Activated CD8-positive, alpha-beta memory T cell treated with anti-CD3 and anti-CD28 coated beads for 1 hour (primary cell): ENCODE measurements at places on chromosomes 7 and 10.

DNA sequence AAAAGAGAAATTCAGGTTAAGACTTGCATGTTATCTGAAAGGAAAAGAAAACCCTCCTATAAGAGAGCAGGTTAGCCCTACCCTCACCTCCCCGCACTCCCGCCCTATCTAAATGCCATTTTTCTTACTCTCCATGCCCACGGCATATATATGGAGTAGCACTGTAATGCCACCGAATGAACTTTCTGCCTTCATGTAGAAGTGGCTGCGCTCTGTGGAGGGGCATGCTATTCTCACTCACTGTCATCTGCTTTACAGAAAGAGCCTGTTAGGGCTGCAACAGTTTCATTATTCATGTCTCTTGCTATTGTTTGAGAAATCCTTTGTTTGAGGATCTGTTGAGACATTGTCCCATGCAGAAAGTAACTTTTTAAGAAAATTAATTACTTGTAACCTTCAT is 1190.6 kb downstream of the SORCS1 start:
- no peak for DNase-seq

DNA sequence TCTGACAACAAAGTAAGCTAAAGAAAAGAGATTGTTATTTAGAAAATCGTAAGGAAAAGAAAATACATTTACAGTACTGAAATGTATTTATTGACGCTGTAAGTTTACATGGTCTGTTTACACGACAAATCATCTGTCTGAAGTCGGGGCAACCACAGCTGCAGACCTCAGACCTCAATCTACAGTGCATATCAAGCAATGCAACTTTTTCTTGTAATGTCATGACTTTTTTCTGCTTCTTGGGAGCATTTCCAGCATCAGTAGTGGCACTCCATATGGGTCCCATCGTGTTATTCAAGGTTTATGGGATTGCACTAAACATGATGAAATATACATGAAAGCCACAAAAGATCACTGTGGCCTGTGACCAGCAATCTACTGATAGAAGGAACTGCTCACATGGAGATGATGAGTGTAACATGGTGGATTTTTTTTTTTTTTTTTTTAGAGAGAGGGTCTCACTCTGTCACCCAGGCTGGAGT is 77.1 kb downstream of the MTPN start:
- no peak for DNase-seq

DNA sequence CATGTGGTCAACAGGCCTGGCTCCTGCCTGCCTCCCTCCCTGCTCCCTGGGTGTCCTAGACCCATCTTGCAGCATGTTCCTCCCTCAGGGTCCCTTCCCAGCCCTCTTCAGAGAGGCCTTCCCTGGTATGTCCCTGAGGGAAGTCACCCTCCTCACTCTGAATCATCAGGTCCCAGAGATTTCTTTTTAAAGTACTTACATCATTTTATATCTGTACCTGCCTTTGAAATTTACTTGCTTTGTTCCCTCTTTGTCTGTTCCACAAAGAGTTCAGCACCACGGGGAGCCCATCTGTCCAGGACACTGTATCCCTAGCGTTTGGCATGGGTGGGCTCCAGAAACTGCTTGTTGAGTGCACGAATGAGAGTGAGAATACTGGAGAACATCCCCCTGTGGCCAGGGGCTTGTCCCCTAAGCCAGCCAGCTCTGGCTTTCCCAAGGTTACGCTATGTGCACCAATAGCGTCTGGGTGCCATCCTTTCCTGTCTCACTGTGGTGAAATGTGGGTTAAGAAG is 50.6 kb upstream of the IGFBP3 start:
- DNase-seq = no peak

DNA sequence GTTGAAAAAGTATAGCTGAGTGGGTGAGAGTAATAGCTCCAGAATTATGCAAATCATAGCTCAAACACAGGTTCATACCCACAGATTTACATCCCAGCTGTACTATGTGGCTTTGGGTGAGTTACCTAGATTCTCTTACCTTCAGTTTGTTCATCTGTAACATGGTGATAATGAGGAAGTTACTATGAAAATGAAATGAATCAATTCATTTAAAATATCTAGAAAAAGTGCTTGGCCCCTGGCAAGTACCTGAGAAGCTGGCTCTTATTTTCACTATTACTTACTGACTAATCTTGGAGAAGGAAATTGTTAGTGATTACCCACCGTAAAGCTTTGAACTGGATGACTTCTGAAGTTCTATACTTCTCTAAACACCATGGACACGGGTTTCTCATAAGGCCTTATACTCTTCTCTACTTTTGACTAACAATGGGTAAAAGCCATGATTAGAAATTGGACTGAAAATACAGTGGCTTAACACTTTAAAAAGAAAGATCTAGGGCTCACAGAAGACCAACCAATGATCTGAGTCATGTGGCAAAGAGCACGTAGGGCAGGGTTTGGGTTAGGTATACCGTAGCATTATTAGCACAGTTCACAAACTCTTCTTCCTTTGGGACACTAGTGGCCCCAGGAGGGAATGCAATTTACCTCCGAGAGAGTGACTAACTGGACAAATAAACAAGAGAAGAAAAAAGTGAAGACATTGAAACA is 149.2 kb downstream of the PLPP4 start:
- DNase-seq = no peak

DNA sequence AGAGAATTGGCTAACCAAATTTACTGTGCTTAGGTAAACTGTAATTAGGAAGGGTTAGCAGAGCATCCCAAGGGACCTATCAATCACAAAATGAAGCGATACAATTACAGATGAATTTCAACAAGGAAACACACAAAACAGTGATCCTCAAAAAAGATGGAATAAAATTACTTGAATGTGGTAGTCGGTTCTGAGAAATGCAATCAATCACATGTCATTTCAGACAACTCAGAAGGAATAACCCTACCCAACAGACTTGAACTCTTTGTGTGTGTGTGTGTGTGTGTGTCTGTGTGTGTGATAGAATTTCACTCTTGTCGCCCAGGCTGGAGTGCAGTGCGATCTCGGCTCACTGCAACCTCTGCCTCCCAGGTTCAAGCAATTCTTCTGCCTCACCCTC is 43.5 kb downstream of the ST8SIA6 start:
- DNase-seq = no peak

DNA sequence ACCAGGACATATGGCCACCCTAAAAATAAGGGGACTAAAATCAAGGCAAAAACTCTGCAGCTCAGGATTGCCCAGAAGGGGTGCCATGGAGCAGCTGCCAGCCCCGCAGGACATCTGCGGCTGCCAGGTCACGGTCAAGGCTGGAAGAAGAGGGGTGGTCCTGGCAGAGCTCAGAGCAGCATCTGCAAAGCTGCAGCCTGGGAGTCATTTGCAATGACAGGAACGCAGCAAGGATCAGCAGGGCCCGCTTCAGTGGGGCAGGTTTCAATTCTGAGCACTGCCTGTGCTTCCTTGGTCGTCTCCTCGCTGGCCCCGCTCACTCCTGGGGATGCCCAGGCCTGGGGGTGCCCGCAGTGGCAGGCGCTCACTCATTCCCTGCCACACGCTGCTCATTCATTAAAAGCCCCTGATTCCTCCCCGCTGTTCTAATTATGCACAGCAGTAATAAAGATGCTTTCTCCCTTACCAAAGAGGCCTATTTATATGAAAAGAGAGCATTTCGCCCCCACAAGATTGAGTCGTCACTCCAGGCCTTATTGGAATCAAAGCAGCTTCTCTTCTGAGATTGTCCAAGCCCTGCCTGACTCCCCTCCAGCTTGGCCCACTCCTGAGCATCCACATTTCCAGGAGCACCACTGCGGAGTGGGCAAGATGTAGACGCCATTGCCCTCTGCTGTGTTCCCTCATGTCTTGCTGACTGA is 4.6 kb downstream of the HSPA12A start:
- DNase-seq = no peak

GRCh38 chr7:123916240-123916724 is 8.8 kb upstream of the SPAM1 start:
- no peak for DNase-seq

DNA sequence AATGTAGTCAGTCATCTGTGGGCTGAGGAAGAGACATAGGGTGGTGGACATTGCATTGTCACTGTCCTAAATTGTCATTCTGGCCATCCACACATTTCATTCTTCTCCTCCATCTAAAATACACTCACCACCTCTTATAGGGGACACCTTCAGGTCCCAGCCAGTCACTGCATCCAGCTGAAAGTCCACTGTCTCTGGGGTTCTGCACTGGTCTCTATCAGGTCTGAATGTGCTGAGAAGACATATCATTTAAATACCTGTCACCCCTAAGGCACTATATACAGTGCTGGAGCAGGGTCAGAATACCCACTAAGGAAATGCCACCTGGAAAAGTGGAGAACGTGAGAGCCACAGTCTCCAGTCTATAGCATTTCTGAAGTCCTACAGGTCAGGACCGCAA is 29.6 kb downstream of the SH2D4B start:
- no peak for DNase-seq

GRCh38 chr7:116400522-116400921 is 99.0 kb upstream of the CAV2 start:
- no peak for DNase-seq

DNA sequence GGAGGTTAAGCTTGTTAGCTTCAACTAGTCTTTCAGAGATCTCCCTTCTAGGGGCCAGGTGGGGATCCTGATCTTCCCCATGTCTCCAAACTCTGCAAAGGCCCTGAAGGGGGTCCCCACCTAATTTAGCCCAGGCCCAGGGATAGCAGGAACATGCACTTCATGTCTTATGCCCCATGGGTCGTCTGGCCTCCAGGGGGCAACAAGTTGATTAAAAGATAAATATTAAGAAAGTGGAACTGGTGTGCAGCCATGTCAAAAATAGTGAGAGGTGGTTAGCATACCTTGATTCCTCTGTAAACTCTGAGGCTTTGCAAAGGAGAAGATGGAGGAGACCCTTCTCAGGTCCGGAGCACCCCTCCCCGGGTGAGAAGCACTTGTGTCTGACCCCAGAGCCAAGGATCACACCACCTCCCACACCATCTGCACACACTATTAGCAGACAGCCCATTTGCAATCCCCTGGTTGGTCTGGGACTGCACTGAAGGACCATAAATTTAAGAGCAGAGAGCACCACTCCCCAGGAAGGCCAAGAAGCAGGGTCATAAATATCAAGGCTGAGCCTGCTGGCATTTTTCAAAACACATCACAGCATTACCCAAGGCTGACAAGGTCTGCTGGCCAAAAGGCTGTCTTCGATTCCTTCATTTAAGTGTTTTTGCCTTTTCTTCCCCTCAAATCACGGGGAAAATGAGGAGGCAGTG is 44.2 kb upstream of the LRRC18 start:
- no peak for DNase-seq

DNA sequence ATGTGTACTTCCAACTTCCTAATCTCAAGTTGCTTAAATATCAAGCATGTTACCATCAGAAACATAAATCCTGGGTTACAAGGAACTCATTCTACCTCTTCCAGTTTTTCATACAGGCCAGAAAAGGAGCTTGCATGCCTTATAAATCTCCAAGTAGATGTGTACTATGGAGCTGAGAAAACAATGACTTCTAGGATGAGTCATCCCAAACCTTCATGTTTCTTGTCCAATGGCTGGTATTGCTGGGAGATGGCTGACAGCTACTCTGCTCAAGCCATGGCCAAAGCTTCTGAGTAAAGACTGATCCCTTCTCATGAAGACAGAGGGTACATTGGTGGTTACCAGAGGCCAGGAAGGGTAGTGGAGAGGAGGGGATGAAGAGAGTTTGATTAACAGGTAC is 8.6 kb downstream of the RAPGEF5 start:
- DNase-seq = no peak

DNA sequence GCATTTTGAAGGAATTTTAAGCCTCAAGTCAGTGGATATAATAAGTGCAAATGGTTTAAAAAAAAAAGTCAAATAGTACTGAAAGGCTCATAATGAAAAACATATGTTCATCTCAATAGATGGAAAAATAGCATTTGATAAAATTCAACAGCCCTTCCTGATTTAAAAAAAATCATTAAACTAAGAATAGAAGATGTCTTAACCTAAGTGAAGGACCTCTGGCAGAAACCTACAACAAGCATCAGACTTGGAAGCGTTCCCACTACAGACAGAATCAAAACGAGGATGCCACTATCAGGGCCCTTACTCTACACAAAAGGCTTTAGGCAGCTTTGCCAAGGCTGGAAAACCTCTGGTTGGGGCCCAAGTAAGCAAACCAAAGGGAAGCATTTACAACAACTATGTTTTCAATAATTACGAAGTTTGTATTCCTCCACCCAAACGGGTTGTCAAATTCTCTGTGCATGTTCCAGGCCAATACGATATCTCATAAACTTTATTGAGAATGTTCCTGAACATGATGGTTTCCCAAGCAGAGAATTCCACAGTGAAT is 45.1 kb downstream of the CYTH3 start:
- DNase-seq = no peak

- no peak for DNase-seq
Observed at GRCh38 chr7:21580073-21580521, 37.3 kb downstream of the DNAH11 start.
